ENCODE measurements at places on chromosomes 2 and 18.

- DNase-seq = no peak
These were observed 54.4 kb downstream of the RAB31 start for GRCh38 chr18:9762526-9762925.

- no peak for DNase-seq
These were observed 33.2 kb upstream of the EFHD1 start for GRCh38 chr2:232600053-232600773.

GRCh38 chr2:64887565-64887964 is 101.6 kb upstream of the SLC1A4 start:
- DNase-seq = no peak

DNA sequence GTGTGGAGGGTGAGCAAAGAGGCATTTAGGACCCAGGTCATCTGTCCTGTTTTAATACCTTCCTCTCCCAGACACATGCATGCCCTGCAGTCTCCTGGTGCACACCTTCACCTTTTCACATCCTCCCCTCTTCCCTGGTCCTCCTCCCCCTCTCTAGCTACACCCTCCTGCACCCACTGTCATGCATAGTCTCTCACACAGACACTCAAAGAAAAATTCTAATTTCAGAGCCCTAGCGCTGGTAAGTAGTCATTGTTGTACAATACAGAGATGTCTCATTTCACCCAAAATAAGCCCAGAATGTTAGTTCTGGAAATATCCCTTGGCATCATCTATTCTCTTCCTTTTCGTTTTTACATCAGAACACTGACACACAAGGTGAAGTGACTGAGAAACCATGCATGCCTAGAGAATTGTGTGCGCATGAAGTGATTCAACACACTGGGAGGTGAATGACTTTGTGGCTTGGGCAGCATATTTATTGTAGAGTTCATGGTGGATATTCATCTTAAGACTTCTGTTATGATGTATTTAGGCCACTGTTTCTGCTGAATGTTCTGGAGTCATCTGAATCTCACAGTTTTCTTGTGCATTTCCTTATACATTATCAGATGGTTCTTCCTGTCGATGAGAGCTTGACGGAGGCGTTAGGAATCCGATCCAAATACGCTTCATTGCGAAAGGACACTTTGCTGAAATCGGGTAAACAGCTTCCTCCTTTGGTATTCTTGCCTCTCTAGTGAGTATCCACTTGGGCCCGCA is 69.9 kb downstream of the COA5 start:
- DNase-seq = no peak

GRCh38 chr2:149261692-149262091 is 68.7 kb upstream of the LYPD6 start:
- no peak for DNase-seq

GRCh38 chr2:216283038-216283900 is 89.0 kb downstream of the MARCHF4 start:
- no peak for DNase-seq

- no peak for DNase-seq
These were observed 408.0 kb upstream of the RGPD4 start for GRCh38 chr2:107418708-107419107.

DNA sequence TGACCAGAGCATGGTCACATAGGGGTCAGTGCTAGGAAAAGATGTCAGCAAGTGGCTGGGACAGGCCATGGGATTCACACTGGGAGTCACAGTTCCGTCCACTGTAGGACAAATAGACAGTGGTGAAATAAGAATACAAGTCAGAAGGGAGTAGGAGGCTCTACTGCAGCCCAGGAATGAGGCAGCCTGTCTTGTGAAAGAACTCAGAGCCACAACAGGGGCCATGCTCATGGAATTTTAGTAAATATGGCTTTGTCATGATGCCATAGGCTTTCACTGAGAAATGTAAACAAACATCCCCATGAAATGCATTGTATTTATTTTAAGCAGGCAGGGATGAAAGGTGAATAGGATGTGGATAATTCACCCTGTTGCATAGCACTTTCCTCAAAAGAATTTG is 504.3 kb downstream of the SOX11 start:
- no peak for DNase-seq

- no peak for DNase-seq
These were observed 18.6 kb downstream of the THNSL2 start for GRCh38 chr2:88188748-88189147.
